ENCODE measurements at places on chromosomes 6 and 20. TPM values are rescaled to one million over a fixed set of nuclear protein-coding genes. Genes with fewer than 3 reads are reported as not detected.

DNA sequence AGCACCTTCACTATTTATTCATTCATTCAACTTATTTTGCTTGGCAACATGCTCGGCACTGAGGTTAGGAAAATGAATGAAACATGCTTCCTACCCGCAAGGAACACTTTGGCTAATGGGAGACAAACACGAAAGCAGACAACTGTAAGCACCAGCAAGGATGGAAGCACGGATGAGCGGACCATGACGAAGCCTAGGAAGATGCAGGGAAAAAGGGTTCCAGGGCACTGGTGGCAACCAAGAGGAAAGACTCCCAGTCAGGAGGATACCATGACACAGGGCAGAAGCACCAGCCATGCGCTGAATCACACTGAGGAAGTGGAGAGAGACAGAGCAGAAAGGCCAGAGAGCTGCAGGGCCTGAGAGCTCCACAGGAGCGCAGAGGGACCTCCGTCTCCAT is 9.8 kb downstream of the PDE10A start:
- no peak for DNase-seq

GRCh38 chr6:75327807-75328206 is 43.2 kb upstream of the TMEM30A start:
- no peak for DNase-seq

DNA sequence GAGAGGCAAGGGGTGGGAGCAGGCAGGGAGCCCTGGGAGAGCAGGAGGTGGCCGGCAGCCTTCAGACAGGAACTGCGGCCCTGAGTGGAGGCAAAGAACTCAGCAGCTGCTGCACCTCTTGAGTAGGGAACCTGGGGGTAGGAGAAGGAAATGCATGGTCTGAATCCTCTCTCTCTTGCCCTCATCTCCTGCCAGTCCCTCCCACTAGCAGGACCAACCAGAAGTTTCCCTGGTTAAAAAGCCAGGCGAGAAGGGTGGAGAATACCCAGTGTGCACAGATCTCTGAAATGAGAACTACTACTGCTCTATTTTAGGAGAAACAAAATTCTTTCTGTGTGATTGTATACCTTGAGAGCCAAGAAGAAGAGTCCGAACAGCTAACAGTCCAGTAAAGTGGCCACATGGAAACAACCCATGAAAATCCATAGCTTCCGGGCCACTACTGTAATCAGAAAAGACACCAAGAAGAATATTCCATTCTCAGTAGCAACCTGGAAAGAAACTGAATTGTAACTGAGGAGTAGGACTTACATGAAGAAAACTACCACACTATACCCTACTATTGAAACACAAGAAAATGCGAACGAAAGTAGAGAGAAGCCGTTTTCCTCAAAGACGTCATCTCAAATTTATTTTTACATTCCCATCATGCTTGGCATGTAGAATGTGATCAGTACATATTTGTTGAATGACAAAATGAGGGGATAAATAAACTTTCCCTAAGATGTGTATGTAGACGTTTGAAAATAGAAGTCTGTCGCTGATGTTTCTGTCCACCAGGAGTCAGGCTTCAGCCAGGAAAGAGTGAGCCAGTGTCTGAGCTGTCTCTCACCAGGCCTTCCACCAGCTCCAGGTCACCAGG is 25.6 kb downstream of the WRNIP1 start:
- no peak for DNase-seq

DNA sequence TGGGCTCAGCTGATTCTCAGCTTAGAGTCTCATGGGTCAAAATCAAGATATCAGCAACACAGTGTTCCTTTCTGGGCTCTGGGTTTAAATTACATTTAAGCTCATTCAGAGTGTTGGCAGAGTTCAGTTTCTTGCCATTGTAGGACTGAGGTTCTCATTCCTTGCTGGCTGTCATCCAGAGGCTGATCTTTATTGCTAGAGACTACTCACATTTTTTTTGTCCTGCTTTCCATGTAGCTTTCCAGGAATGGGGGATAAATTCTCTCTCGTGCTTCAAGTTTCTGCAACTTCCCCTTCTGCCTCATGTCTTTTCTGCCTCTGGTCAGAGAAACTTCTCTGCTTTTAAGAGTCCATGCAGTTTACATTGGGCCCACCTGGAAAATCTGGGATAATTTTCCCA is 86.9 kb downstream of the RFX6 start:
- no peak for DNase-seq

DNA sequence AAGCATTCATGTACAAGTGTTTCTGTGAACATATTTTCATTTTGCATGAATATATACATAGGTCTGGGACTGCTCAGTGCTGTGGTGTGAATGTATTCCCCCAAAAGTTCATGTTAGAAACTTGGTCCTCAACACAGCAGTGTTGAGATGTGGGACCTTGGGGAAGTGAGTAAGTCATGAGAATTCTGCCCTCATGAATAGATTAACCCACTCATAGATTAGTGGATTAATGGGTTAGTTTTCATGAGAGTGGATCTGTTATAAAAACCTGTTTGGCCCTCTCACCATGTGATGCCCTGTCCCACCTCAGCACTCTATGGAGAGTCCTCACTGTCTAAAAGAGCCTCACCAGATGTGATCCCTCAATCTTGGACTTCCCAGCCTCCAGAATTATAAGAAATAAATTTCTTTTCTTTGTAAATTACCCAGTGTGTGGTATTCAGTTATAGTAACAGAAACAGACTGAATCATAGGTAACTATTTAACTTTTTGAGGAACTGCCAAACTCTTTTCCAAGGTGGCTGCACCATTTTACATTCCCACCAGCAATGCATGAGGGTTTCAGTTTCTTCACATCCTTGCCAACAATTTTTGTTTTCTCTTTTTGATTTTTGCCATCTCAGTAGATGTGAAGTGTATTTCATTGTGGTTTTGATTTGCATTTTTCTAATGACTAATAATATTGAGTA is 45.3 kb downstream of the QRSL1 start:
- no peak for DNase-seq

DNA sequence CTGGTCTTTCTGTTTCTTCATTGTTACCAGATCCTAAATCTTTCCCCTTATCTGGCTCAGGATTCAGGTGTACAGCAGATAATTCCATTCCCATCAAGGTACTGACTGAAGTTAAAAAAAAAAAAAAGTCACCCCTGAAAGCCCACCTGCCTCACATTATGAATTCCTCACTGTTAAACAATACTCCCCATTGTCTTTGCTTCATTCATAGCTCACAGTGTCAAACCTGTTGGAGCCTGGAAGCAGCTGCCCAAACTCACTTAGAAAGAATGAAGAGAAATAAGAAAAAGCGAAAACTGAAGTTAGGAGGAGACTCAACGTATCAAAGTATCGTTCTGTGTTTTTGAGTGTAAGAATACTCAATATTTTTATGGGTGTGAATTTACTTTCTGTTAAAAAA is 1.8 kb upstream of the DCBLD1 start:
- DNase-seq = no peak

GRCh38 chr20:38799203-38799602 is 6.3 kb upstream of the PPP1R16B start:
- no peak for DNase-seq

The VGLL2 gene
- total RNA-seq = not detected

GRCh38 chr6:41560431-41561192 is 14.4 kb downstream of the FOXP4 start:
- DNase-seq = no peak

DNA sequence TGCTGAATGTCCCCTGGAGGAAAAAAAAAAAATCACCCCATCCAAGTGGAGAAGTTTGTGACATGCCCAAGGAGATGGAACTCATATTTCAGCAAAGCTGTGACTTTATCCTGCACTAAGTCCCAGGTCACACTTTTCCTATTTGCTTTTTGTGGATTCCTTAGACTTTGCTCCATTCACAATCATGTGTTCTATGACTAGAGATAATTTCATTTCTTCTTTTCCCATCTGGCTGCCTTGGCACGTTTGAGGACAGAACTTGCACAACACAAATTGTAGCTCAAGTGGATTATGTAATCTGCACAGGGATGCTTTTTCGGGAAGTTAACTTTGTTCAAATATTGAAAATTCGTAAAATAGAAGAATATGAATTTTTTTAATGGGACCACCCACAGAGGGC is 100.7 kb upstream of the PTPN1 start:
- no peak for DNase-seq

- no peak for DNase-seq
Measured at GRCh38 chr6:105458551-105458950, 55.7 kb upstream of the PREP start.

The ELMO2 gene
- total RNA-seq = 23.3 TPM

GRCh38 chr6:127690092-127690491 is 113.1 kb downstream of the C6orf58 start:
- DNase-seq = no peak

GRCh38 chr6:169851641-169852503 is 100.5 kb downstream of the ERMARD start:
- DNase-seq = no peak

DNA sequence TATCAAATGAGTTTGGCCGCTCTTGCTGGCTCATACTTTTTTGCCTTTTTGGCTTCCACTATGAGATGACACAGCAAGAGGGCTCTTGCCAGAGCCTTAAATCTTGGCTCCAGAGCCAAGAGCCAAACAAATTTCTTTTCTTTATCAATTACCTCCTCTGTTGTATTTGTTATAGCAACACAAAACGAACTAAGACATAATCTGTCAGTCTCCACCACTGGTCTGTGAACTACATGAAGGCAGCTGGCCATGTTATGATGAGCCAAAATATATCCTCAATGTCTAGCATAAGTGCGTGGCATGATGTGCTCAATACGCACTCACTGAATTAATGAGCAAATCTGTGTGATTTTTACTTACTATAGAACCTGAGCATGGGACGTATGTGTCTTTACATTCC is 220.0 kb upstream of the ZNF217 start:
- no peak for DNase-seq

- no peak for DNase-seq
Measured at GRCh38 chr6:17423026-17423425, 29.6 kb downstream of the CAP2 start.

GRCh38 chr6:42124223-42124836 is 18.1 kb downstream of the C6orf132 start:
- no peak for DNase-seq

DNA sequence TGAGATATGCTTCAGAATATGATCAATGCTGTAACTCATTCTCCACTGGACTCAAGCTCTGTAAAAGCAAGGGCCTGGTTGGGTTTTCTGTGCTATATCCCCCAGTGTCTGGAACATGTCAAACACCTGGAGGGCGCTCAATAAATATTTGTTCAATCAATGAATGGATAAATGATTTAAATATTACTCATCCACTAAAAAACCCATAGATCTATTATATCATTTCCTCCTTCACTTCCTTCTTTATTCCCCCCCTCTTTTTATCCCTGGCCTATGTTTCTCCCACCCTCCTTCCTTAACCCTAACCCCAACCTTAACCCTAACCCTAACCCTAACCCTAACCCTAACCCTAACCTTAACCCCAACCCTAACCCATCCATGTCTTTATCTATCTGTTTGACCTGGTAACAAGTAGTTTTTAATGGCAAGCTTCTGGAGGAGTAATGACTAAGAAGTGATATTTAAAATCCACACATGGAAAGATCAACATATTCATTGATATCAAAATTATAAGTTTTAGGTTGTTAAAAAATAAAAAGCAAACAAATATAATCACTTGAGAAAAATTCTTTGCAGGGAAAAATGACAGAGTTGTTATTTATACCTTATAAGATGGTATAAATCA is 103.8 kb upstream of the GLP1R start:
- no peak for DNase-seq

The TPBG gene
- total RNA-seq = 5.3 TPM

DNA sequence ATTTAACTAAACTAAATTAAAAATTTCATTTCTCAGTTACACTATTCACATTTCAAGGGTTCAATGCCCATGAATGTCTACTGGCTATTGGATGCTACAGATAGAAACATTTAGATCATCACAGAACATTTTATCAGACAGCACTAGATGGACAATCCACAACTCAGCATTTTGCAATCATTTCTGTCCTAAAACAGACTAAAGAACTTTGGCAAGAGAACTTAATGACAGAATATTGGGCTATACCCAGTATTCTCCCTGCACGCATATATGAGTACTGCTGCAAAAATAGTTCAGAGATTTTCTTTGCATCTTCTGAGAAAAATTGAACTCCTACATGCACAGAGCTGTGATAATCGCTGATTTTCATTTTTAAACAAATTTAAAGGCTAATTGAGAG is 36.1 kb upstream of the FBXO30 start:
- no peak for DNase-seq

The CNR1 gene
- total RNA-seq = 0.90 TPM

- no peak for DNase-seq
Measured at GRCh38 chr6:6074190-6074589, 67.5 kb upstream of the NRN1 start.

DNA sequence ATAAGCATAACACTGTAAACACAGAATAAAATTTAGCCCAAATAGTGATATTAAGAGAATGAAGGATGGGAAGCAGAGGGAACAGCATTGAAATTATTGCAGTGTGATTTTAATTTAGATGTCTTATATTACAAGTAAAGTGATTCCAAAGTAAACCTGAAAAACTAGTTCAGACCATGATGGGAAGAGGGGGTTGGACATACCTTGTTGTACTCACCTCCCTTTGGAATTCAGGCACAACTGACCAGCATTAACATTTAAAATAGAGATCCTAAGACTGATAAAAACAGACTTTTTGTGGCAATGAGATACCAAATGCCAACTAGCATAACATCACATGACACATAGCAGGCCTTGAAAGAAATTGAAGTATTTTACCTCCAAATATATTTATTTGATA is 262.6 kb upstream of the PRND start:
- DNase-seq = no peak

- no peak for DNase-seq
Measured at GRCh38 chr6:118843685-118844390, 50.1 kb upstream of the ASF1A start.

DNA sequence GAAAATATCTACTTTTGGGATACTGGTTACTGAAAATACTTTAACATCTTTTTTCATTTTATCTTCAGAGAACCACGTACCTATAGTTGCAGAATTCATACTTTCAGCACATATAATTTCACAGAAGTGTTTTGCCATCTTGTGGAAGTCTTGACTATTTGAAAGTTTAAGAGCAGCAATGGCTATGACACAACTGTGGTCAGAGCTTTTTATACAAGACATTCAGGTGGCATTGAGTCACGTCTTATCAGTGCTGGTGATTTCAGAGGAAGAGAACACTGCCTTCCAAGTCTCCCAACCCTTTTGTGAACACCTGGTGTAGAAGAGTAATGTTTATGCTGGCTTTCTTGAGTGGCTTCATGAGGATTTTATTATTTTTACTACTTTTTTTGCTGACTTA is 171.6 kb downstream of the ARID1B start:
- no peak for DNase-seq

The PRL gene
- total RNA-seq = 1.1 TPM

DNA sequence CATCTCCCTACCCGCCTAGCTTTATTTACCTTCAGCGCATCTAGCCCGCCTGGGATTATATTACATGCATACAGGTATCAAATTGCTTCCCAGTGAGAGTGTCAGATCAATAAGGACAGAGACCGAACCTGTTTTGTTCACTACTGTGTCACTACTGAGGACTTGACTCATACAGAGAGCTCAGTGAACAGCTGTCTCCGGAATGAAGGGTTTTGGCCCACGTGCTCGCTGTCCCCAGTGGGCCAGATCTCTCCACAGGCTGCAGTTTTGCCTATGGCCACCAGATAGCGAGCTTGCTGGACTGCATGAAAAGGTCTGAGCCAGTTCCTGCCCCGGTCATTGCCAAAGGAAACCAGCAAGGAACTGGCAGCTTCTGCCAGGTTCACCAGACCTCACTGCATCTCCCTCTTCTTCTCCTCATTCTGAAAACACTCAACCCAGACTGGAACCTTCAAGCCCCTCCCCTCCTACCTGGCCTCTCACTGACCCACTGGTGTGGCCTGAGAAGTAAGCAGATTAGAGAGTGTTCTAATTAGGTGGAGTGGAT is 150.8 kb downstream of the ZMYND8 start:
- peak; percentile 29 for DNase-seq
